ENCODE measurements at places on chromosomes 7 and 10.

- no peak for DNase-seq
Measured at GRCh38 chr10:124837687-124838086, 36.1 kb downstream of the ABRAXAS2 start.

DNA sequence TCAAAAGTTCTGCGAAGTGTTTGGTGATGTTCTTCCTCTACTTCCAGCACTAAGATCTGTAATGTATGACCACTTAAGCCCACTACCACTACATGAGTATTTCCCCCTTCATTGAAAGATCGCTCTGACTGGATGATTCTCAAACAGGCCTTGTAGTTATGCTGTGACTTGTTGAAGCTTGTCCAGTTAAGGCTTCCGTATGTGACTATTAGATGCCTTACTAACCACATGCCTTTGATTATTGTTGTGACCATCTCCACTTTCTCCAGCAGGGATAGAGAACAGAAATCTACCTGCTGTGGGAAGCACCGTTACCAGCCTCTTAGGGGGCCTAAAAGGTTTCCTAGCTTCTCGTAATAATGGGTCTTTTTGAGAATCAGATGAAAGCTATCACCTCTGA, 81.1 kb downstream of the NOC3L start:
- DNase-seq: no peak

DNA sequence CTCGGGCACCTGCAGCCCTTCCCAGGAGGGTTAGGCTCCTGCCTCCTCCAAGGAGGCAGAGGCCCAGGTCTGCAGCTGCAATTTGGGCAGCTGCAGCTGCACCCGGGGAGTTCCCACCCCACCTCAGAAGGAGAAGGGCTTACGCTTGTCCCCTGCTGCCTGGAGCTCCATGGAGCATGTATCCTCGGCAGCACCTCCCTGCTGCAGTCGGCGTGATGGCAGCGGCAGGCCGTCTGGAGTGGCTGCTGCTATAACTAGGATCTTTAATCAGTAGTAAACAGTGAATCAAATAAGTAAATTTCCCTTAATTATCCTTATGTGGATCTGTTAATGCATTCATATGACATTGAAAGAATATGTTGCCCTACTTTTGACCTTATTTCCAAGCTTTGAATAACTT, 167.0 kb downstream of the PON1 start:
- no peak for DNase-seq

DNA sequence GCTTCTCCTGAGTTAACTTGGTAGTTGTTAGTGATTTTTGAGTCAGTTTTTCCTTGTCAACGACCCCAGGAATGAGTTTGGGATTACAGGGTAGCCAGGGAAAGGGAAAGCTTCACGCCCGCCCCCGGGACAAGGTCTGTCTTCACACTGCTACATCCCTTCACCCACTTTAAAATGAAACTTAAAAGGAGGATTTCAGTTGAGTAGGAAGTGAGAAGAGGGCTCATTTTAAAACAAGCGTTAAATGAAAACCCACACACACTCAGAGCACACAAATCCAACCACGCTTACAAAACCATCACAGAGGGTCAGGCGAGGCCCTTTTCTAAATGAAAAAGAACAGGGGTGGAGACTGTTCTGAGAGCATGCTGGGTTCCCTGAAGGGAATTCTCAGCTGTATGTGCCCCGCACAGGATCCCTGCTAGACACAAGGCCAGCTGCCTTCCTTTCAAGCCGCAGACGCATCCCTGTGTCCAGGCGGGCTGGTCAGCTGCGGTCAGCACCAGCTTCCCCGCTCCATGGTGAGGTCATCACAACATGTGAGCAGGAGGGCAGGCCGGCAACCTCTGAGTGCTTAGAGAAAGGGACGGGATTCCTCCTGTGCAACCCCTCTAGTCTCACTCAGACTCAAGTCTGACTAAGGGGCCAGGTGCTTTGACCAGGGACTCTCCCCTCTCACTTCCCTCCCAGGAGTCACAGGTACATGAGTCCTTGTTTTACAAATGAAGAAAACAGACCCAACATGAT, 111.8 kb downstream of the EGFR start:
- DNase-seq: no peak

GRCh38 chr10:34522546-34522945, 292.6 kb downstream of the PARD3 start:
- no peak for DNase-seq

DNA sequence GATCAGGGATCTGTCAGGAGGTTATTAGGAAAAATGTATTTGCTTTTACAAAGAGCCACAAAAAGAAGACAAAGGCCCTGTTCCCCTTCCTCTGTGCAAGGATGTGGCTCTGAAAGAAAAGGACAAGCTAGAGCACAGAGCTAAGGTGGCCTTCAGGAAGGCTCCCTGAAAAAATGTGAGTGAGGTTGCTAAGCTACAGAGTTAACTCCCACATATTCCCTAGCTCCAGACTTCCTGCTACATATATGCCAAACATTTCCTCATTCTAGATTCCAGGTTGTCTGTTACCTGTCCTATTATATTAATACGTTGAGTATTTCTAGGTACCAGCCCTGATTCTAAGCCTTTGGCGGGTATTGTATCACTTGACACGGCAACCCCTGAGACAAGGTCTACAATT, 369.0 kb downstream of the PARD3 start:
- DNase-seq: no peak

GRCh38 chr7:75958802-75959543, 35.4 kb downstream of the TMEM120A start:
- no peak for DNase-seq

GRCh38 chr10:102435529-102436233, 3.3 kb upstream of the CUEDC2 start:
- DNase-seq: no peak

- DNase-seq: no peak
Measured at GRCh38 chr10:34018129-34018528, 683.7 kb upstream of the NRP1 start.

- DNase-seq: no peak
Measured at GRCh38 chr7:30804078-30804661, 33.0 kb downstream of the MINDY4 start.

- no peak for DNase-seq
Measured at GRCh38 chr7:116626886-116627285, 45.1 kb upstream of the MET start.

GRCh38 chr10:49365275-49365674, 30.6 kb downstream of the DRGX start:
- no peak for DNase-seq

DNA sequence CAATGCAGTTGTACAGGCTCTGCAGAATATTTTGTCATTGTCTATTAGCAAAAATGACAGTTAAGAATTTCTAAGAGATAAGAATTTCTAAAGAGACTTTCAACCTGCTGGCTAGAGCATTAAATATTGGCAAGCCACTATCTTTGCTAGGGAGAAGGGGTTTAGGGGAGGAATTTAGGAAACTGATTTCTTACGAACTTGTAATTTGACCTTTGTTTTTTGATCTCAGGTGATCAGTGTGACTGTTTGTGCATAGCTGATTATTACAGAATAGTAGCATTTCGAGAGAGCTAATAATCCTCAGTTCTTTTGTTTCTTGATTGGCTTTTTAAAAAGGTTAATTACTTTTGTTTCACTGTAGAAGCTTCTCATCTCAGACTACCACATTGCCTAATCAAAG, 68.1 kb downstream of the ST7 start:
- no peak for DNase-seq

- no peak for DNase-seq
Measured at GRCh38 chr10:21314111-21314626, 211.3 kb downstream of the SKIDA1 start.

- no peak for DNase-seq
Measured at GRCh38 chr10:23469596-23470237, 30.8 kb downstream of the OTUD1 start.

Measured in stimulated activated CD4-positive, alpha-beta T cell treated with anti-CD3 and anti-CD28 coated beads, Interleukin-1b, Interleukin-23, amount 100 ng/mL, for 1 hour (primary cell).